ENCODE measurements at places on chromosomes 13 and 19.
A peak's percentile ranks its signal among the peaks of the same experiment; 100 is the strongest.

GRCh38 chr13:93296584-93296983 lies 70.0 kb downstream of the GPC6 start:
- no peak for DNase-seq

GRCh38 chr13:23516190-23516589 lies 54.0 kb upstream of the TNFRSF19 start:
- no peak for DNase-seq

GRCh38 chr13:51588406-51588949 lies 4.2 kb downstream of the WDFY2 start:
- no peak for DNase-seq

DNA sequence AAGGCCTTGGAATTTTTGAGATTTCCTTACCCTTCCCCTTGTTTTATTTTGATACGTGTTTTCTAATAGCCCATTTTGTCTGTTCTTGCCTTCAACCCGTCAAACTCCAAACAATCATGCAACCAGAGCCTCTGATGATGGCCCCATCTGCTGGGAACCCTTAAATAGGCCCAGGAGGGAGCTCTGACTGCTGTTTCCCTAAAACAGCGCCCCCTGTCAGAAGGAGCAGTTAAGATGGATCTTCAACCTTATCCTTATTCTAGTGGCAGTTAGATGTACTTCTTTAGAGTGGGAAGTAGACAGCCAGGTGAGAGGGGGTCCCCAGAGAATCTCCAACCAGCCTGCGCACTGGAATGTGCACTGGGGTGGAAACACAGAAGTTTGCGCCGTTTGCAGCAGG lies 1031.0 kb upstream of the PCDH9 start:
- no peak for DNase-seq

GRCh38 chr13:50889317-50889716 lies 20.3 kb upstream of the RNASEH2B start:
- DNase-seq: no peak

- no peak for DNase-seq
These were observed 49.9 kb downstream of the SOX21 start for GRCh38 chr13:94662274-94662945.

- DNase-seq: no peak
These were observed 52.6 kb downstream of the ALOX5AP start for GRCh38 chr13:30787738-30788525.

DNA sequence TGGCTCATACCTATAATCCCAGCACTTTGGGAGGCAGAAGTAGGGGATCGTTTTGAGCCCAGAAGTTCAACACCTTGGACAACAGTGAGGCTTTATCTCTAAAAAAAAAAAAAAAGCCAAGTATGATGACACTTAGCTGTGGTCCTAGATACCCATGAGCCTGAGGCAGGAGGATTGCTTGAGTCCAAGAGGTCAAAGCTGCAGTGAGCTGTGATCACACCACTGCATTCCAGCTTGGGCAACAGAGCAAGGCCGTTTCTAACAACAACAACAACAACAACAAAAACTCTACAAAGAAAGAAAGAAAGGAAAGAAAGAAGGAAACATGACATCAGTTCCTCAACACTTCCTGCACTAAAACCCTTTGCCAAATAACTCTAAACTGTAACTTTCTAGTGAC lies 265.1 kb upstream of the DACH1 start:
- DNase-seq: no peak

DNA sequence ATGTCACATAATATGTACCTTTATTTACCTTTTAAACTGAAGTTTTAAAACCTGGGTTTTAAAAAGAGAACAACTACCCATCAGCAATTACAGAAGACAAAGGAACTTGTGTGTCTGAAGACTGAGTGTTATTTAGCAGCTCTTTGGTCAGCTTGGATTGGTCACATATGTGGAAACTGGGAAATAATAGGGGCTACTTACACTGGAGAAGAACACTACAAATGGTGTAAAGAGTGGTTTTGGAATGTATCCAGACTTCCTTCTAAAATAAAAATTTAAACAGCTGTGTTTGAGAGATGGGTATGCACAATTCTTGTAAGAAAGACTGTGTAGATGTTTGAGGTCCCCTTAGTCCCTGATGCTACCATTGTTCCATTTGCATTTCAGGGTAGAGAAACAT lies 13.3 kb downstream of the TNFRSF19 start:
- no peak for DNase-seq

- DNase-seq: no peak
These were observed 676.7 kb downstream of the PCDH9 start for GRCh38 chr13:66553391-66553790.

GRCh38 chr13:33132644-33133440 lies 116.6 kb downstream of the KL start:
- no peak for DNase-seq

DNA sequence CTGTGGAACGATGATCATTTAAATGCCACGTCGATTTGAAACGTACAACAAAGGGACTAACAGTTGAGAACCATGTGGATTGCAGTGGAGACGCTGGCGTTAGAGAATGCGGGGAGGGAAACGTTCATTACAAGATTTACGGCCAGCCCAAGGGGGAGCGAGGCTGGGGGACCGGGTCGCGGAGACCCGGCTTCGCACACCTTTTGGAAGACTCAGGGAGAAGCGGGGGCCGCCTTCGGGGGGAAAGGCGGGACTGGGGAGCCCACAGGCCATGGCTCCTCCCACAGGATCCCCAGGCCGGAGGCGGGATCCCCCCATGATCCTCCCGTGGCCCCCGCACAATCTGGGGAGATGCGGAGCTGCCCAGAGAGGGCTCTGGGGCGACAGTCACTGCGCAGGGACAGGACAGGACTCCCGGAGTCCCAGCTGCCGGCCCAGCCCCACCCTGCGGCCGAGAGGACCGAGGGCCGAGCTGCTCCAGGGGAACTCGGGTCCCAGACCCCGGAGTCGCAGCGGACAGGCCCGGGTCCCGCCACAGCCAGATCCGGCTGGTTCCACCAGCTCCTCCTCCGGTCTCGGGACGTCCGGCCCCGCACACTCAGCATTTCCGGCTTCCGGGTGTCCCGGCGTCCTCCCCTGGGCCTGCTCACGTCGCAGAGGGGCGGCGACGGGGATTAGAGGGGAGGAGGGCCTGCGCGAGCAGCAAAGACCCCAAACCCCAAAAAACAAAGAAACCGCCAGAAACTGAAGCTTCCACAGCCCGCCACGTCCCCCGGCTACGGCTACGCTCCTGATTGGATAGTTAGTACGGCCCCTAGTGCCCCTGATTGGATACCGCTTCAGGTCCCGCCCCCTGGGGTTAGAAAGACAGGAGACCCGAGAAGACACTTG lies 21.1 kb upstream of the OR10H1 start:
- peak; percentile 75 for DNase-seq

DNA sequence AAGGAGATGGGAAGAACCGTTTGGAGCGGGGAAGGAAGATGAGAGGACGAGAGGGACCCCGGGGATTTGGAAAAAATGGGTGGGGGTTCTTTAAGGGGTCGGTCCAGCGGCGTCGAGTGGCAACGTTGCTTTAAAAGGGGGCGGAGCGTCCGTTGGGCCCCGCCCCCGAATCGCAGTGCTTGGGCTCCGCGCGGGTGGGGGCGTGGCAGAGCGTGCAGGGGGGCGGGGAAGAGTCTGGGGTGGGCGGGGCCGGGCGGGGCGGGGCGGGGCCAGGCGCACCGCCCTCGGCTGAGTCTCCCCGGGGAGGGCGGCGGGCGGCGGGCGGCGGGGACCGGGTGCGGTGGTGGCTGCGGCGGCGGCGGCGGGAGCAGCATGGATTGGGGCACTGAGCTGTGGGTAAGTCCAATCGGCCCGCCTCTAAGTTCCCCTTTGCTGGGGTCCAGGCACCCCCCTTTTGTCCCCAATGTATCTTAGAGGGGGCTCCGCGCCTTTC lies at the start of gene TRIP10:
Gene TRIP10, plus strand, starts transcription at position 291 of the 493 bp plus-strand sequence. Its CDS starts 82 bp downstream, at position 373.
- DNase-seq: peak; percentile 57

GRCh38 chr13:43664700-43665191 lies 122.0 kb downstream of the ENOX1 start:
- DNase-seq: peak; percentile 31

DNA sequence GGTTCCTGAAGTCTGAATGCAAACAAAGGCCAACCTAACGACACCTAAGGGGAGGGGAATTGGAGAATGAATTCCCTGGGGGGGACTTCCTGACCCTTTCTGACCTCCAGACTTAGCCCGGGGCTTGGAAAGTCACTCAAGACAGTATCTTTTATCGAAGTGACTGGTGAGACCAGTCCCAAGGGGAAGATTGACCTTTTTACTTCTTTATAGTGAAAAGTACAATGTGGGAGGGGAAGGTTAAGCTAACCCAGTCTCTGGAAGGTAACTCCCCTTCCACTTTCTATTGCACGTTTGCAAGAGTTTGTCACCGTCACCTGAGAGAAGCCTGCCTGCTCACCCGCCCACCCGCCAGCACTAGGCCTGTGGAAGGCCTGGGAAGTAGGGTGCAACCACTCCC lies 111.9 kb downstream of the EFNB2 start:
- no peak for DNase-seq

GRCh38 chr13:49995625-49996101 lies 1.2 kb upstream of the TRIM13 start:
- DNase-seq: no peak

DNA sequence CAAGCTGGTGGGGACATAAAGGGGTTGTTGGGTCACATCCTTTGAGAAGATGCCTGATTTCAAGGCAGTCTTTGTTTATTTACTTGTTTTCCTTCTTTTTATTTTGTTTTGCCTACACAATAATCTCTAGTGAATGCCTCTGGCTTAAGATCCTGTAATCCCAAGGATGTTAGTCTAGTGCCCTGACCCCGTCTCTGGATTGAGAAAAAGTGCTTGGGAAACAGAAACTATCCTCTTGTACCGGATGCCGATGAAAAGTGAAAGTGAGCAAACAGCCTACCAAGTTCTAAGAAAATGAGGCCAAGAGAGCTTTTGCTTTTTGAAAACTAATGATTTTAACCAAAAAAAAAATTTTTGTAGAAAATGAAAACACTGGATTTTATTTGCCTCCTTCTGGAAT lies 42.1 kb upstream of the C1QTNF9 start:
- no peak for DNase-seq

DNA sequence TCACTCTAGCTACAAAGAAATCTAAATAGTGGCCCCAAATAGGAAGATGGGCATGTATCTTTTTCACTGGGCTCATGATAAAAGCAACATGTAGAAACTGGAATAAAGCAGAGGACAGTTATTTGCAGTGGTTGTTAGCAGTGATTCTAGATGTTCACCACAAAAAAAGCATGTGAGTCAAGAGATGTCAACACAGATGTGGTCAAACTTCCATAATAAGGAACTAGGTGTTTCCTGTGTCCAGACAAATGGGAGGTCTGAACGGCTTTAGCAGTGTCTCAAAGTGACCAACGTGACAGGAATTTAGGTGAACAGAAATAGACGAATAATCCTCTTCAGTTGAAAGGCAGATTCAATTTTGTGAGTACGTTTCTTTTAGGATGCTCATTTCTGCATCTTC lies 162.7 kb downstream of the TBC1D4 start:
- DNase-seq: no peak

- no peak for DNase-seq
These were observed 20.5 kb downstream of the SLC15A1 start for GRCh38 chr13:98731925-98732324.

DNA sequence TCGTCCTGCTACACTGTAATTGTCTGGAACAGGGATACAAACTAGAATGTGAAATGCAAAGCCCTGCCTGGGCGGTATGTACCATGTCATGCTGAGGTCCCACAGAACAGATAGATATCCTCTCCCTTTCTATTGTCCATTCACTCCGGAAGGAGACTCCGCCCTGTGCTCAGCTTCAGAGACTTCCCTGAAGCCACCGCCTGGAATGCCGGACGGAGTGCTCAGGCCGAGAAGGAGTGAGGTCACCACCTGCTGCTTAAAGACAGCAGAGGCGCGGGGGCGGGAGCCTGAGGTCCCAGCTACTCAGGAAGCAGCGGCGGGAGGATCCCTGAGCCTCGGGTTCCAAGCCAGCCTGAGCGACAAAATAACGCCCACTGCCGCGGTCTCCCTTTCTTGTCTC lies 890 bp upstream of the ZNF611 start:
- DNase-seq: peak; percentile 51

DNA sequence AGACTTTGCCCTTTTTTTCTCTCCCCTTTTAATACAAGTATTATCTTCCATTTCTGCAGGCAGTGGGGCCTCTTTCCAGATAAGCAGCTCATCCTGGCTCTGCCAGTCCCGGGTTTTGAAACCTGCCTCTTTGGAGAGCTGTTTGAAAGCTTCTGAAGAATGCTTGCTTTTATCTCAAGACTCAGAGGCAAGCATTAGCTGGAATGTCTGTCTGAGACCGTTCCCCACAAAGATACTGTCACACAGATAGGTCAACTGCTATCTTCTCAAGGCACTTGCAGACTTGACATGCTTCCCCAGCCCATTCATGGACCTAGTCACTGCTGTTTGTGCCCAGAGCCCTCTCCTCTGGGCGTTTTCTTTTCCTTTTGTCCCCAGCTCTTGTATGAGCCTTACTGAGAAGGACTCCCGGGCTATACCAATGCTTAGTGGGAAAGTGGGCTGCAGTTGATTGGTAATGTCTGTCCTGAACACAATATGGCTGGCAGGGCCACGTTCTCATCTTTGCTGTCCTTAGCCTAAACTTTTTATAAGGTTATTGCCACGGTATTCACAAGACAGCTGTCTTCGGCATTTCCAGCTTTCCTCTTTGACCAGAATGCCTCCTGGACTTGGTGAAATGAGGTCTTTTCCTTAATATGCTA lies 13.4 kb downstream of the SERP2 start:
- DNase-seq: no peak

DNA sequence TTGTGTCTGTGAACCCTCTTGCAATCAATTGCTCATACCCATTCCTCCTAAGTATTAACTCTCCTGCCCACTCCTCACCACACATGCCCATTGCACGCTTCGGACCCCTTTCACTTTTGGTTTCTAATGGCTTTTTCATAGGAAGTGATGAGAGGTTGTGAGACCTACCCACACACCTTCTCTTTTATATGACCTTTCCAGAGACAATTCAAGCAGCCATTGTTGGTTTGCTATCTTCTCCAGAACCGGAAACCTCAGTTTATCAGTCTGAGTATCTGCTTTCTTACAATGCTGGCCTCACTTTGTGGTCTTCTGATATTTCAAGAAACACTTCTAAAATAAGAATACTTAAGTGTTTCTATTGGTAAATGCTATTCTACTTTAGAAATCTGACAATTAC lies 1550.8 kb upstream of the SLC10A2 start:
- no peak for DNase-seq

GRCh38 chr13:44976196-44976595 lies 13.1 kb downstream of the NUFIP1 start:
- no peak for DNase-seq

DNA sequence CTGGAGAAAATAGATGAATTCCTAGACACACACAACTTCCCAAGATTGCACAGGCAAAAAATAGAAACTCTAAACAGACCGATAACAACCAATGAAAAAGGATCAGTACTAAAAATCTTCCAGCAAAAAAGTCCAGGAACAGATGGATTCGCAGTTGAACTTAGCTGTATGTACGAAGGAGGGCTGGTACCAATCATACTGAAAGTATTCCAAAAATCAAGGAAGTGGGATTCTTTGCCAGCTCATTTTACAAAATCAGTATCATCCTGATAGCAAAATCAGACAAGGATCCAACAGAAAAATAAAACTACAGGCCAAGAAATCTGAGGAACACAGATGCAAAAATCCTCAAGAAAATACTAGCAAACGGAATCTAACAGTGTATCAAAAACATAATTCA lies 6.5 kb upstream of the LILRB2 start:
- DNase-seq: no peak
